NCI-H2171 treated with DMSO at 0.1 percent for 48 hours (cell line): ENCODE measurements at places on chromosomes 12 and 14.

DNA sequence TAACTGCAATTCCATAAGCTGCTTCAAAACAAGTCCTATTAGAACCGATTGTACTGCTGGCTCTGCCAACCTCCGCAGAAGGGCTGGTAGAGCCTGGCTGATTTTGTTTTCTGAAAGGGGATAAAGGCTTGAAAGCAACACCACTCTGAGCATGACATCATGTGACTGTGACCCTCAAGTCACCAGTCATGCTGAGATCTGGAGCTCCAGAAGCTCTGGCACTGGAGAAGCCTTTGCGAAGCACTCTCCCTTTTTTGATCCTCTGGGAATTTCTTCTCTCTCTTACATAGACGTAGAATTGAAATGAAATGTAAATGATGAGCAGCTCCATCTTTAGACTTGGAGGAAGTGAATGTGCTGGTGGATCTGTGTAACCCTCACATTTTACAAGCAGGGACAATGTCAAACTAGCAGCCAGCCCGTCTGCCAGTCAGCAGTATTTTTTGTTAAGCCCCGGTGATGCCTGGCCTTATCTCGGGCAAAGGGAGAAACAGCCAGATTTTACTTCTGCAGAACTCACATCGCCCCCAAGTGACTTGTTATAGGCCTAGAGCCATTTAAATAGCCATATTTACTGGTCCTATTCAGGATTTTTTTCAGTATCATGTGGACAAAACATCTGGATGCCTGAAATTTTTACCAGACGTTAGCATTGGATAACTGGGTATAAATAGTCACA, 112.1 kb upstream of the NPAS3 start:
- DNase-seq, result no peak

GRCh38 chr14:76720382-76720813, 40.9 kb upstream of the VASH1 start:
- DNase-seq, result peak; percentile 88

DNA sequence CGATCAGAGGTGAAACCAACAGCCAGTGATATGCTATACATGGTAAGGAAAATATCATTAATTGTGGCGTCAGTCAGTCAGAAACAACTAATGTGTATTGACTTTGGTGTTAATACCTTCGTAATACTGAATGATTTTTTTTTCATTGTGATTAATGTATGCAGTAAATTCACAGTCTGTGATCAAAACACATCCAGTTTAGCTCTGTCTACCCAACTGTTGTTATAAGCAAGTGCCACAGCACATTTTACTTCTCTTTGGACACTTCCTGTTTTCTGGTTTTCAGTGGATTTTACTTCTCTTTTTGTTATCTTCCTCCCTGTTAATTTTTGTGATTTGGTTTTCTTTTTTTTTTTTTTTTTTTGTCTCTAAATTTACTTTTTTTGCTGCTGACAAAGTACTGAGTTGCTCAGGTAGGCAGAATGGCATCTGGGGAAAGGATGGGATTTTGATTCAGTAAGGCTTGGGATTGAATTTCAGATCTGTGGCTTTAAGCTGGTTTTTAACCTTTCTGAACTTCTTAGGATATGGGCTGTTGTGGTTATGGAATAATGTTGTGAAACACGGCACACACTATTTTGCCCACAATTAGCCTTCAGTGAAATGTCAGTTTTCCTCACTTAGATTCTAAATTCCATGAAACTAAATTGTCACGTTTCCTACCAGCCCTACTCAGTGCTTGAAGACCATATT, 604 bp downstream of the GLIPR1 start:
- DNase-seq, result no peak

GRCh38 chr12:123645878-123646277, 12.2 kb downstream of the GTF2H3 start:
- no peak for DNase-seq

GRCh38 chr12:93402333-93403311, 24.9 kb downstream of the NUDT4 start:
- DNase-seq, result no peak

DNA sequence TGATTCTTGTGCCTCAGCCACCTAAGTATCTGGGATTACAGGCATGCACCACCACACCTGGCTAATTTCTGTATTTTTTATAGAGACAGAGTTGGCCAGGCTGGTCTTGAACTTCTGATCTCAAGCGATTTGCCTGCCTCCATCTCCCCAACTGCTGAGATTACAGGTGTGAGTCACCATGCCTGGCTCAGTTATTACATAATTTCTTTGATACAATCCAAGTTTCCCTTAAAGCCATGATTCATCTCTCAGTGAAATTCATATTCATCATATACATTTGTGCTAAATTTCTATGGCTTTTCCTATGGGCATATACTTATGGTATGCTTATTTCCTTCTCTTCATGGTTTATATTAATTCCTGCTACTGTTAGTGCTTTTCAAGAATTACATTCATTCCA, 29.1 kb upstream of the PZP start:
- DNase-seq, result no peak
